Stimulated activated CD4-positive, alpha-beta T cell treated with anti-CD3 and anti-CD28 coated beads, TNF-alpha, amount 100 ng/mL, for 24 hours (primary cell): ENCODE measurements at places on chromosomes 12 and 14.

DNA sequence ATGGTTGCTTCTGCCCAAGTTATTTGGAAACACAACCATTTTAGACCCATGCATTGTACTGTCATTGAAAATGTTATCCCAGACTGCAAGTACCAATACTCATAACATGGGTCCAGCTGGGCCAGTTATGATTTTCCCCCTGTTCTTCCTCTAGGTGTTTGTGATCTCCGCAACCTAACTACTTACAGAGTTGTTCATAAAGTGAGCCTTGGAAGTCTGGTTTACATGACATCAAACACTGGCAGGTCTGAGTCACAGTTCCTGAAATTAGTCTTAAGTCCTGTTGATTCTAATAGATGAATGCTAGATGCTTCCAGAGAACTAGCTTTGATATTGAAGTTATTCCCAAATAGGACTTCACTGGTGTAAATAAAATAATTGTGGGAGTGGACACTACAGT is 487.0 kb downstream of the MED13L start:
- no peak for DNase-seq

GRCh38 chr12:82040987-82041743 is 282.0 kb upstream of the PPFIA2 start:
- DNase-seq = no peak

GRCh38 chr12:75207338-75208083 is 2.1 kb downstream of the KCNC2 start:
- DNase-seq = no peak

- DNase-seq = no peak
These were observed 949.7 kb downstream of the TRHDE start for GRCh38 chr12:73221836-73222235.

DNA sequence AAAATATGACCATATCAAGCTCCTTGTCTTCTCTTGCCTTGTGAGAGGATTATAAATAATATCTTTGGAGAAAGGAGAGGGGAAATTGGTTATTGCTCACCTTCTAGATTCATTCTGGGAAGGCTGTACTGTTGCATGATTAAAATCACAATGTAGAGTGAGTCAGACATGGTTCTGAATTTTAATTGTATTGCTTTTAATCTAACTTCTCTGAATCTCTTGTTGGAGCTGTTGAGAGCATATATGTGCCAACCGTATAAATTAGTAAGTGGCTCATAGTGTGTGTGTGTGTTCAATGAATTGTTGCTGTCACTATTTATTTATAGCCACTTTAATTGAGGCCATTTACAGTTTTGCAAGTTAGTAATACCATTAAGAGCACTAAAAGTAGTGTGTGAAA is 56.1 kb downstream of the KCNJ8 start:
- no peak for DNase-seq

DNA sequence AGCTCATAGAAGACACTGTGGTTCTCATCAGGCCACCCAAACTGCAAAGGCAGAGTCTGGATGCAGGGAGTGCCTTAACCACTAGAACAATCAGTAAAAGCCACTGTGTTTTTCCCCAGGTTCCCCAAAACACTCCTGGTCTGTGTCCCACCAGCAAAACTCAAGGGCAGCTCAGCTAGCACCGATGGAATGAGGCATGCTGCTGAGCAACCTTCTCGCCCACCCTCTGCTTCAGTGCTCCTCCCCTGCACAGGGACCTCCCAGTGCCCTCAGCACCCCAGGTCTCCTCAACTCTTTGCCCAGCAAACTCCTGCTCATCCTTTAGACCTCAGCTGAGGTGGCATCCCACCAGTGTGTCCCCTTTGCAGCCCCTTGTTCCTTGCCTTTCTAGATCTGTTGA is 4.0 kb downstream of the KRT77 start:
- no peak for DNase-seq

DNA sequence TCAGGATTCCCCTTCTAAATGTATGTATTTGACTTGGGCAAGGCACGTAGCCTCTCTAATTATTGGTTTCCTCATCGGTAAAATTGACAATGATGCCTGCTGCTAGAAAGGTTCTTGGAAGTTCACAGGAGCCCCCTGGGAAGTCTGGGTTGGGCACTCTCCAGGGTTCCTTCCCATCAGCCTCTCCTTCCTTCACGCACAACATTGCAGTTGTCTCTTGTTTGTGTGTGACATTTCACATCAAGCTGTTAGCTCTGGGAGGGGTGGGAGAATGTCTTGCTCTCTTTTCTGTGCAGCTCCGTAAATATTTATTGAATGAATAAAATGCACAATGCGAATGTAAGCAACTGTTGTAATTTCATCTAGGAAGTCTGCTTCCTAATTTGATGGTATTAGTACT is 153.2 kb upstream of the PRICKLE1 start:
- no peak for DNase-seq

DNA sequence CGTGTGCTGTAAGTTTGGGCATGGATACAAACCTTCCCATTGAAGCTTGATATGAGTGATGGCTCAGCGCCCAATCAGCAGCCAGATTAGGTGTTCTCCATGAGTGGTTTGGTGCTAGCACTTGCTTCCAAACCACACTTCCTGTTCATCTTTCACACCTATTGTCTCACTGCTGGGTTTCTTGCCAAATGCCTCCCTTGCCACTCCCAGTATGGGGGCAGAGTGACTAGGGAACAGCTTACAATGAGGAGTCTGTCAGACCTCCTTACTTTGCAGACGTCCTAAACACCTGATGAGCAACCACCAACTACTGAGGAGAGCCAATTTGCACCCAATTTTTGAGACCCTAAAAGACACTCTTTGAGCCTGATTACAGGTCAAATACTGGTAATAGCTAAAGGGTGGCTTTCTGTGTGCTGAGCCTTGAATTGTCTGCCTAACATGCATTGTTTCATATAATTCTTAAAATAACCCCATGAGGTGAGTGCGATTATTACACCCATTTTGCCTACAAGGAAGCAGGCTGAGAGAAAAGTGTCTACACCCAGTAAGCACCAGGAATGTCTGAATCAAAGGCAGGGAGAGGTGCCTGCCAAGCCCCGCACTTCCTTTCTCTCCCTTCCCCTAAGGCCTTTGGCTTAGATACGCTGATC is 48.4 kb upstream of the FOS start:
- no peak for DNase-seq

DNA sequence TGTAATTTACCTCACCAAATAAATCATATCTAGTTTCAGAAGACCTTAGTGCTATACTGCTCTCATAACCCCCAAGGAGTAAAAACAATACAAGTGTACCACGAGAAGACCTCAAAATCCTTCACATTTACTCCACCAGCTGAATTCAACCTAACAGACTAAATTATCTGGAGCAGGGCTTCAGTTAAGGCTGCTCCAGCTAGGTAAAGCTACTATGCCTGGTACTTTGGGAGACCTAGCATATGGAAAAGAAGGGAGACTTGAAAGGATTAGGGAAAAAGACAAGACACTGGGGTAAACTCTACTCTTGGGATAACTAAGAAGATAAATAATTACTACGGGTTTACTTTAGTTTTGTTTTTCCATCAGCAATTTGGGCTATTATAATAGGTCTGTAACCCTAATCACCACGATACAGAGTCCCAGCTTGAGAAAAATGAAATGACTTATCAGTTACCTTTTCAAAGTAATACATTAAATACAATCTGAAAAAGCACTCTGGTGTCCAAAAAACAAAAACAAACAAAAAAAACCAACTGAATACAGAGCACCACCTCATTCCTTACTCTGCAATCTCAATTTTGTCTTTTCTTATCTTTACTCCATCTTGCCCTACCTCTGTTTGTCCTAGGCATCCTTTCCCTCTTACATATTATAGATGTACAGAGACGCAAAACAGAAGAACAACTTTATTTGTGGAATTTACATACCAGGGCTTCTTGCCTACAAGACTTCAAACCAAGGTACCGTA is 2.1 kb downstream of the EML5 start:
- DNase-seq = no peak

DNA sequence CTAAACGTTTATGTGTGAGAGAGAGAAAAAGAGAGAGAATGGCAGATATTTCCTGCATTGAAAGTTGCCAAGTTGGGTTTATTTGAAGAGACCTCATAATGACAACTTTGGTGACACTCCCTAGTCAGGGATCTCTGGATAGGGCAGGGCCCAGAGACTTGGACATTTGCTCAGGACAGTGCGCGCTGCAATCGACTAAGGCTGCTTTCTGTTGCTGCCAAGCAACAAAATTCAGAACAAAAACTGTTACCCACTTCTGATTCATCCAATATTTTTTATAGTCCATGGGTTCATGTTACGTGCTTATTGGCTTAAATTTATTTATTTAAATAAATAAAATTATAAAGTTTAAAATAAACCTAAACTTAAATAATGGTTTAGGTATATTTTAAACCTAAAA is 34.2 kb downstream of the PTGER2 start:
- DNase-seq = no peak

GRCh38 chr14:68394118-68394763 is 398.6 kb downstream of the ZFP36L1 start:
- no peak for DNase-seq

- DNase-seq = no peak
These were observed 948.1 kb downstream of the TMTC2 start for GRCh38 chr12:83634726-83635267.

GRCh38 chr12:121467638-121468498 is 68.0 kb downstream of the RNF34 start:
- DNase-seq = no peak

DNA sequence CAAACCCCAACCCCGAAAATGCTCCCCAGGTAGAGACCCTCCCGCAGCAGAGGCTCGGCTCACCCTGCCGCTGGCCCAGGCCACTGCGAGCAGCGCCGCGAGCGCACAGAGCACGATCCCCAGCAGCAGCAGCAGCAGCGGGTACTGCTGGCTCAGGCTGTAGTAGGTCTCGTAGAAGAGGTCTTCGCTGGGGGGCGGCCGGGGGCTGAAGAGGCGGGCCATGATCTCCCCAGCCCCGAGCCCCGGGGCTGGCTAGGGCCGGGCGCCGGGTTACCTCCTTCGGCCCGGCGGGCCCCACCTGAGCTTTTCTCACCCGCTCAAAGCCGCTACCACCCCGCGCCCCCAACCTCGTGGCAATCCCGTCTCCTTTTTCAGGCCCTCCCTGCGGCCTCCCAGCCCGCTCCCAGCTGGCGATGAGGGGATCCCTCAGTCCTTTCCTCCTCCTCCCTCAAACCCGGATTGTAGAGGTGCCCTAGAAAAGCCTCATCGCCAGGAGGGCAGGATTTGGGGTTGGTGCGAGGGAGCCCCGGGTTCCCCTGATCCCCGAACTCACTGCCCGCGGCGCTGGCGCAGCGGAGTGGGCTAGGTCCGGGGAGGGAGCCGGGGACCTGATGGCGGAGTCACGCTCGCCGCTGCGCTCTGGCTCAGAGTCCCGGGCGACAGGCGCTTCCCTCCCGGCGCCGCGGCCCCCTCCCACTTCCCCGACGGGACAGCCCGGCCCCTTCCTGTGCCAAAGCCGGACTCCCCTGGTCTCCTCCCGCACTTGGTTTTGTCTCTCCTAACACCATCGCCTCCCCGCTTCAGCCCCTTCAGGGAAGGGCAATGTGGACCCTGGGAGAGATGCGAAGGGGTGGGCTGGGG is at the start of gene ADCY4:
ADCY4 (minus strand) TSS at position 641 of the 861 bp plus-strand sequence; CDS start at position 222, 419 bp downstream.
- no peak for DNase-seq

DNA sequence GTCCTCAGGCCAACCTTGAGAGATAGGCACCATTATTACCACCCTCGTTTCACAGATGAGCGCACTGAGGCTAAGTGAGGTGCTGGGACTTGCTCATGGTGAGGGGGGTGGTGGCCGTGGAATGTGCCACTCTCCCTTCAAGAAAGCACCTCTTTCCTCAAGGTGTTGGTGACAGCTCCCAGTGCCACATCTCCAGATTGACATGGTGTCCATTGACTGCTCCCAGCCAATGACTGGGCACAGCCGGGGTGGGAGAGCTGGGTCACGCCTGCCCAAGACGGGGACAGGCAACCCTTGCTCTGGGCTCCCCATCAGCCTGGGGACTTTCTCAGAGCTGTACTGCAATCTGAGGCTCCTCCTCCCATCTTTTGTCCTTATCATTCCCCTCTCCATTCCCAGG is 21.0 kb upstream of the MYL2 start:
- no peak for DNase-seq

- DNase-seq = no peak
These were observed 11.6 kb upstream of the UNC119B start for GRCh38 chr12:120698665-120699064.

DNA sequence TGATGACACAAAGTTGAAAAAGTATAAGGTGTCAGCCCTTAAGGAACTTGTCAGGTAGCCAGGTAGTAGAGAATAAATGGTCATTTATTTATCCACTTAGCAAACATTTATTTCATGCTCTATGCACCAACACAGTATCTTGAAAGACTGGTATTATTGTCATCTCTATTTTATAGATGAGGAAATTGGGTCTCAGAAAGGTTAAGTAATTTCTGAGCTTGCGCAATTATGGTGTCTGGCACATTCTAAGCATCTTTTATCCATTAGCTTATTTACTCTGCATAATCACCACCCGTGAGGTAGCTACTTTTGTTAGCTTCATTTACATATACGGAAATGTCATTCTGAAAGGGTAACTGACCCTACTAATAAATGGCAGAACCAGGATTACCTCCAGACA is 2.5 kb upstream of the UTP20 start:
- no peak for DNase-seq

DNA sequence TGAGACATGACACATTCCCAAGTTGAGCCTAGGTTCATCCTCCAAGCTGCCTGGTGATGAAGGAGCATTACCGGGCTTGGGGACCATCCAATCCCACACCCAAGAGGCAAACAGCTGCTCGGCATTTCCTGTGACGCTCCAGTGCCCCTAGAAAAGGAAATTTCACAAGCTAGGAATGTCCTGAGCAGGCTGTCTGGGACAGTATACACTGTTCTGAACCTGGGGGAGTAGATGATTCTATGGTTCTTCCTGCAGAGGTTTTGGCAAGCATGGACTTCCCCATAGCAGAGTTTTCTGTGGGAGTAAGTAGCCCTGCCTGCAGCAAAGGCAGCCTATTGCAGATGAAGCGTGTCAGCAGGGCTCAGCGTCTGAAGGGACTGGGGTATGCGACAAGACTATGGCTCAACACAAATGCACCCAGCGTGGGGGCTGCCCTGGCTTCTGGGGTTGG is 47.4 kb upstream of the SRSF5 start:
- no peak for DNase-seq

DNA sequence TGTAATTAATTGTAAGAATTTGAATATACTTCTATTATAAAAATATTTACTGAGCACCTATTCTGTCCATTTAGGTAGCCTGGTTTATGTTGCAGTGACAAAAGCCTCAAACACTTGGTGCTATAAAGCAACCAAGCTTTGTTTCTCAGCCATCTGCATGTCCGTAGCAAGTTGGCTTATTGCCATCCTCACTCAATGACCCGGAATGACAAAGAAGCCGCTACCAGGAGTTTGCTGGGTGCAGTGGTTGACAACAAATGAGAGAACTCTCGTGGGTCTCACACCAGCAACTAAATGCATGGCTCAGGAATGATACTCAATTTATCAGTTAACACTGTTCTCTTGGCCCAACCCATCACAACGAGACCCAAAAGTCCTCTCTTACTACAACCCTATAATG is 553.1 kb downstream of the DIO2 start:
- DNase-seq = no peak

DNA sequence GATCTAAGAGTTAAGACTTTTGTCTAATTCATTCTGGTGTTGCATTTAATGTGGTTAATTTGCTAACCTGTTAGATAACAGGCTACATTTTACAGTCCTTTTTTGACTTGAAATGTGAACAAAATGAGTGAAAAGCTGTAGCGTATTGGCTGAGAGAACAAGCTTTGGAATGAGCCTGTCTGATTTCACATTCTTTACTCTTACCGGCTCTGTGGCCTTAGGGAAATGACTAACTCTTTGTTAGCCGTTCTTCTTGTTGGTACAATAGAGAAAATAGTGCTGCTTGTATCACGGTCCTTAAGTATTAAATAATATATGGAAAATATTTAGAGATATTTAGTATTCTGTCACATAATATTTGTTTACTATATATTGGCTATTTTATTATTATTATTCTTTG is 1.9 kb downstream of the MNAT1 start:
- DNase-seq = no peak
